ENCODE measurements at places on chromosomes 4 and X.
A peak's percentile ranks its signal among the peaks of the same experiment; 100 is the strongest.

GRCh38 chrX:40074080-40074958 is 23.4 kb downstream of the BCOR start:
- no peak for DNase-seq

DNA sequence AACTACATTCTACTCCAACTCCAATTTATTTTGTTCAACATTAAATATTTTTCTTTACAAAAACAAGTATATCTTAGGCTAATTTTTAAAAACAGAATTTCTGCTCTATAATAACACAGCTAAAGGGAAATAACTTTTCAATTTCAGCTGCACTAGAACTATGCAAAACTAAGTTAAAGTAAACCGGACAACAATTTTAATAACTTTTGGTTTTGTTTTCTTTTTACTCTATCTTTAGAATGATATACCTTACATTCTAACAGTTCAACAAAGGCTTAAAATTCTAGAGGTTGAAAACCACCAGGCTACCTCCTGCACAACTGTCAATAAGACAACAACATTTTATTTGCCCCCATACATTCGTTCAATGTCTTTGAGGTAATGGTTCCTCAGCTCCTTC is 18.7 kb upstream of the KCNE5 start:
- DNase-seq, result no peak

DNA sequence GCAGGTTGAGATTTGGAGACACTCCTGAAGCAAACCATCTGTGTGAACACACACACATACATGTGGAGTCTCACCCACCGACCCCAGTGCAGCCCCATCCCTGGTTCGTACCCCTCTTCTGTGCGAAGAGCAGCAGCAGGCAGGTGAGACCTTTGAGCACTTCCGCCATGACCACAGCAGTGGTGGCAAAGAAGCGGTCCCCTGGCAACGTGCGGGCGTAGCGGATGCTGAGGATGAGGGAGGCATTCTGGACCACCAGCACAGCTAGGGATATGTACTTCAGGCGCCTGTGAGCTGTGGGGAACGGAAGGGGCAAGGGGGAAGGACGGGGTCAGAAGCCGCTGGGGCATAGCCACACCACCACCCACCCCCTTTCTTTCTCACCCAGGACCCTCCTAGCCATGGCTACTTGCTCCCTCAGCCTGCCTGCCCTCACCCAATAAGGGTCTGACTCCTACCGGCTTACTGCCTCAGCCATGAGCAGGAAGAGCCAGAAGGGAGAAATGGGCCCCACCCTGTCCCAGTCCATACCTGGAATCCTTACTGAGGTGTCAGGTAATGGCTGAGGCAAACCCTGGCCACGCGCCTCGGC is 1.6 kb downstream of the SLC35A2 start:
- DNase-seq, result no peak

DNA sequence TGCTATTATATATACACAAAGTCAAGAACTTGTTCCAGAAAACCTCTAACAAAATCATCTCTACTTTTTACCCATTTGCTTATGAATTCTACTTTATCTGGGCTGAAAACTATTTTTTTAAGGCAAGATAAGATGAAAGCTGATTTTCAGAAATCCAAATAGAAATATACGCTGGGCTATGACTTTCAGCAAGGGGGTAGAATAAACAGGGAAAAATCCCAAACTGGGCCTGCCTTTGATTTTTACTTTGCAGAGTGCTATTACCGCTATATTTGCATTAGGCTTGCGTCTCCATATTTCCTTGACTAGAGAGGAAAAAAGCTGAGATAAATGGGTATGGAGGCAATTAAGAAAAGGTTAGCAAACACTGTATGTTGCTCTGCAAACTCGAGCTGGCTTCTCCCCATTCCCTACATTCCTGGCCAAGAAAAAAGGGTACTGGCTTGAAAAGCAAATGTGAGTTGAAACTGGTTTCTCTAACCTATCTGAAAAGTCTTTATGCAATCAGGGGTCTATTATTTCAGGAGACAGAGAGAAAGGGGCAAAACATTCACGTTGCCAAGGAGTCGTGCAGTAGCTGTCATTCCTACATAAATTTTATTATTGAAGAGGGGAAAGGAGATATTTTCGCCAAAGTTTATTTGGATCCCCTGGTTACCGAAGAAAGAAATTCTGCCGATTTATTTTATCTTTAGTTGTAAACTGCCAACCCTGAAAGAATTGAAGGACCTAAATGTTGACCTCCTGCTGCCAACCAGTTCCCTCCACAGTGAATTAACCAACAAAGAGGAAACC is 2.2 kb downstream of the TMEM47 start:
- no peak for DNase-seq

DNA sequence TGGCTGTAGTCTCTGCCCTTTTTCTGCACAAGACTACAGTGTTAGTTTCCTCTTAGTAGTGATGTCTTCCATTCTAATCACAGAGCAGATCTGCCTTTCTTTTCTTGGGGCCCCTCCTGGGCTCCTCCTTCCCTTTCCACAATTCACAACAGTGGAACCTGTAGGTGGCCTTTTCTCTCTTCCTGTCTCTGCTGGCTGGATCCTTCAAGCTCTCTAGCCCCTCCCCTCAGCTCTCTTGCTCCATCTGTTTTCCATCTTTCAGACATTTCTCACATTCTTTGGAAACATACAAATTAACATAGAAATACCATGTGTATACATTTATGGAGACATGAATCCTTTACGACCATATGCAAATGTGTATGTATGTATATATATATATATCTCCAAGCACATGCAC is 304 bp upstream of the SPIN2A start:
- DNase-seq, result no peak

- DNase-seq, result no peak
Measured at GRCh38 chr4:7804756-7805385, 134.8 kb downstream of the AFAP1 start.

DNA sequence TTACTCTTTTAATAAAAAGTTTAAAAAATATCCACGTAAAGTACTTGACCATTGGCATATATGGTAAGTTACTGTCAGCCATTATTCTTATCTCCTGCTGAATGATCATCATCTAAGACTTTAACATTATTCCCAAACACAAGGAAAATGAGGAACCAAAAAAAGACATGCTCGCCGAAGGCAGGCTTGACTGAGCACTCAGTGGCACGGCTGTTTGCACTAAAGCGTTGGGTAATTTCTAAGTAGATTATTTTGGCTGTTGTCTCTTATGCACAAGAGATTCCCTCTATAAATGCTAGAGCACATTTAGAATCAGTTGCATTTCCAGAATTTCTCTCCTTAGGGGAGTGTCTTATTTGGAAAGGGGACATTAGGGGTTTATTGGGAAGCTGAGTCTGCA is 82.8 kb downstream of the CHRNA9 start:
- DNase-seq, result no peak

- DNase-seq, result peak; percentile 32
Measured at GRCh38 chr4:152500800-152501434, 35.0 kb downstream of the FBXW7 start.

DNA sequence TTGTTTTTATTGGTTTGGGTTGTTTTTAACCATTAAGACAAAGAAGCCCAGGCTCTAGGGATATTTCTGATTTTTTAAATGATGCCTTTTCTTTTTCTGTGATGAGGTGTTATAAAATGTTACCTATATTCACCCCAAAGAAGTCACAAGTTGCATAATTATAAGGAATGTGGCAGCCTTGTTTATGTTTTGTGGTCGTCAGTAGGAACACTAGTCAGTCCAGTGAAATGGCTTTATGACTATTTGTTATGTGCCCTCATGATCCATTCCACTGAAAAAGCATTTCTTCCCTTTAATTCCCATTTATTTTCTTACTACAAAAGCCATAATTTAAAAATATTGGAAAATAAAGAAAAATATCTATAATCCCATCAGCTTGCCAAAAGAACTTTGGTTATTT is 34.4 kb downstream of the CC2D2A start:
- no peak for DNase-seq

DNA sequence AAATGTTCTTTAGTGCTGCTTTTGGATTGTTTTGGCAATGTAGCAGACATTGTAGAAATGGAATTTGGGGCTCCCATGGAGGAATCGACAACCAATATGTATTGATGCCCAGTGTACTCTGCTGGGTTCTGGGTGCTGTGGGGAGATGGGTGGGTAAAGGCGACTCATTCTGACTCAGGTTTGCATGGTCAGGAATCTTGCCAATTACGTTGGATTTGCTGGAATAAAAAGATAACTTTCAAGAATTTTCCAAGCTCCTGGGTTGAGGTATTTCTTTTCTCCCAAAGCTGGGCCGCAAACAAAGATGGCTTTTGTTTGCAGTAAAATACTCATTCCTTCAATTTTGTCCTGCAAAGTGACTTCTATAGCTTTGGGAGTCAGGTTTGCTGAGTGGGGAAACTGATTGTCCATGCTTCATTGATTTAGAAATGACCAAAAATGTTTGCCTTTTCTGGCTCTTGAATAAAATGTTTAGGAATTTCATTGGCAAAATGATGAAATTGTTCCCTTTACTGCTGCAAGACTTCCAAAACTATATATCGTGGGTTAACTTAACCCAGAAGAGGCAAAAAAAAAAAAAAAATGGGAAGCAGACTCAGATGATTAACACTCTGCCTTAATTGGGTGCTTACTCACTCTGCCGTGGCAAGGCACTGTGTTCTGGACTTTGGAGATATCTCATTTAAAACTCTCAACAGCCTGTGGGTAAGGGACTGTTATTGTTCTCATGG is 57.0 kb downstream of the RTL9 start:
- no peak for DNase-seq

DNA sequence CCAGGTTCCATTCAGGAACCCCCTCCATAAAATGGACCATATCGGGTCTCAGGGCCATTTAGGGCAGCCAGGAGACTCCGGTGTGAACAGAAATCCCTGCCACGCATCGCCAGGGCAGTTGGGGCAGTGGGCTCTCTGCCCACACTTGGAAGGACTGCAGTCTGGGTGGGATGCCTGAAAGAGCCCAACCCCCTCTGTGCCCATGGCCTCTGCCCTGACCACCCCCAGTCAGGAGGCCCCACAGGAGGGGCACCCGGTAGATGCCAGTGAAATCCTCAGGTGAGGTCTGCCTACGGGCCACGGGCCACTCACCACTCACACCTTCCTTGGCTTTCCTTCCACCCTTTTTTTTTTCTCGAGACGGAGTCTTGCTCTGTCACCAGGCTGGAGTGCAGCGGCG is 4.8 kb downstream of the PRAF2 start:
- no peak for DNase-seq

- DNase-seq, result no peak
Measured at GRCh38 chr4:118790544-118790943, 45.4 kb downstream of the SEC24D start.

DNA sequence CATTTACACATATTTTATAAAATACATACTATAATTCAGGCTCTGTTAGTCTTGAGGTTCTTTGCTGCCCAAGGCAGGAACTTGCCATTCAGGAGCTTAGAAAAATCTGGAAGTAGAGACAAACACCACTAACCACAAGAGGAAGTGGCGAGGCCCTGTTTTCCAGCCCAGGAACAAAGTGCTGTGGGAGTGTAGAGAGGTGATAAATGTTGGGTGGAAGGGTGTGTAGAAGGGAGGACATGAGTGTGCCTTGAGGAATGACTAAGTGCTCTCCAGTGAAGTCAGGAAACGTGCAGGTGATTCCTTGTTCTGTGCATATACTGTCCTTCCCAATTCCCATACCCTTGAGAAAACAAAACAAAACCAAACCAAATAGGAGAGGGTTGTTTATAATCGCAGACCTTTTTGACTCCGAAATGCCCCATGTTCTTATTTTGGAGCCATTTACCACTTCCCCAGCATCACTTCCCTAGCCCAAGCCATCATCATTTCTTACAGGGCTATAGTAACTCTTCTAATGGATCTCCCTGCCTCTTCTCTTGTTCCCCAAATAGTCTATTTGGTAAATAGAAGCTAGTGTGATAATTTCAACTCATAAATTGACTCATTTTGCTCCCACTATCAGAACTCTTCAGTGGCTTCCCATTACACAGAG is 83.2 kb downstream of the GPAT3 start:
- no peak for DNase-seq

DNA sequence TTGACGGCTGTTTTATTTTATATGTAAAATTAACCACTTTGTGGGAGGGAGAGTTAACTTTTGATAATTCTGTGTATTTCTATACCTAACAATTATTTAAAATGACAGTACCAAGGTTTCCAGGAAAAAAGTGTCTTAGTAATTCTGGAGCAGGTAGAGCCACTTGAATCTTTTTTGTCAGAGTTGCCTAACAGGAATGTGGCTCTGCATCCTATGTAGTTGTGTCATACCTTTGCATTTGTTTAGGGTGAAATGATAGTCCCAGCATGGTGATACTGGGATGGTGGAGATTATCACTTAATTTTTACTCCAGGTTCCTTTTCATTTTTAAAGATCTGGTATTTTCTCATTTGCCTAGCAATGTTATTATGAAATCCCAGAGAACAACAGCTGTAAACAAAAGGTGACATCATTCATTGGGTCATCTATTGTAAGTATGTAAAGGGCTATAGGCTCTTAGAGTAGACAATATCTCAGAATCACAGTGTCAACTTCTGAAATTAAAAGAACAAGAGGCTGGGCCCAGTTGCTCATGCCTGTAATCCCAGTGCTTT is 9.6 kb downstream of the SGMS2 start:
- DNase-seq, result no peak

DNA sequence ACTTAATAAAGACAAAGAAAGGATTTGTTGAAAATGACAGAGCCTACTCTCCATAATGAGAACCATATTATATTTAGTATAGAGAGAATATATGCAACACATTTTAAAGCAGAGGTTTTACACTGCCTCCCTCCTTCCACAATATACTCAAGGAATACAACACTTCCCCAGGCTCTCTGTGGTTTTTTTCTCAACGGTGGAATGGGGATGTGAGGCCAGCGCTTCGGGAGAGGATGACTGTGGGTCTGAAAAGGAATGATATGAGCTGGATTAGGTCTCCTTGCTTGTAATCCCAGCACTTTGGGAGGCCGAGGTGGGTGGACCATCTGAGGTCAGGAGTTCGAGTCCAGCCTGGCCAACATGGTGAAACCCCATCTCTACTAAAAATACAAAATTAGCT is 348.7 kb upstream of the KLF3 start:
- DNase-seq, result no peak

GRCh38 chrX:47574076-47574546 is 8.1 kb upstream of the TIMP1 start:
- DNase-seq, result no peak

DNA sequence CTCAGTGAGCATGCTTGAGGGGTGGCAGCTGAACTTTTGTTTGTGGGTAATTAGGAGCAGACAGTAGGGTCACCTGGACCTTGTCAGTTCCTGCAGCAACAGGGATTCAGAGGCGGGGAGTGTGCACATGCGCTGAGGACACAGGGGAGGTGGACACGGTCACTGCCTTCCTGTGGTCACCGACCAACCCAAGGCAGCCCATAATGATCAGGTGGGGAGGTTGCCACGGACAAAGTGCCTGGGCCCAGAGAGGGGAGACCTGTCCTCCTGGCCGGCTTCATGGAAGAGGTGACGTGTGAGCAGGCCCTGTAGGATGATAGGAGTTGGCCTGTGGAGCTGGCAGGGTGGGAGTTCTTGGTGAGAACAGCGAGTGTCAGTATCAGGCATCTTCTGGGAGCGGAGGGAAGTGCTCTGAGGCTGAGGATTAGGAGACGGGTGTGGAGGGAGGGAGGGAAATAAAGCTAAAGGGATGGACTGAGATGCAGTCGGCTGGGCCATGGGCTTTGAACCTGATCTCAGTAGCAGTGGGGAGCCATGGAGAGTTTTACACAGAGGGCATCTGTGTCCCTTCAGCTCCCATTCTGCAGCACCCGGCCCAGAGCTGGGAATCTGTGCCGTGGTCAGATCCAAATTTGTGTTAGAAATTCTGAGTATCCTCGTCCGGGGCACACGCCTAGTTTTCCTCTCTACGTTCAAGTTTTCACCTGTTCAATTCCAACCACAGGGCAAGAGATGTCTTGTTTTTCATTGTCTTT is 100.0 kb downstream of the PSAPL1 start:
- DNase-seq, result no peak

Data from stimulated activated CD4-positive, alpha-beta T cell treated with anti-CD3 and anti-CD28 coated beads, Interleukin-4, amount 100 ng/mL, for 4 hours (primary cell).